ENCODE measurements at places on chromosomes 7 and 10.

GRCh38 chr10:3290550-3290949 lies 118.0 kb upstream of the PITRM1 start:
- no peak for DNase-seq

GRCh38 chr10:84076540-84077195 lies 62.6 kb upstream of the GHITM start:
- no peak for DNase-seq

DNA sequence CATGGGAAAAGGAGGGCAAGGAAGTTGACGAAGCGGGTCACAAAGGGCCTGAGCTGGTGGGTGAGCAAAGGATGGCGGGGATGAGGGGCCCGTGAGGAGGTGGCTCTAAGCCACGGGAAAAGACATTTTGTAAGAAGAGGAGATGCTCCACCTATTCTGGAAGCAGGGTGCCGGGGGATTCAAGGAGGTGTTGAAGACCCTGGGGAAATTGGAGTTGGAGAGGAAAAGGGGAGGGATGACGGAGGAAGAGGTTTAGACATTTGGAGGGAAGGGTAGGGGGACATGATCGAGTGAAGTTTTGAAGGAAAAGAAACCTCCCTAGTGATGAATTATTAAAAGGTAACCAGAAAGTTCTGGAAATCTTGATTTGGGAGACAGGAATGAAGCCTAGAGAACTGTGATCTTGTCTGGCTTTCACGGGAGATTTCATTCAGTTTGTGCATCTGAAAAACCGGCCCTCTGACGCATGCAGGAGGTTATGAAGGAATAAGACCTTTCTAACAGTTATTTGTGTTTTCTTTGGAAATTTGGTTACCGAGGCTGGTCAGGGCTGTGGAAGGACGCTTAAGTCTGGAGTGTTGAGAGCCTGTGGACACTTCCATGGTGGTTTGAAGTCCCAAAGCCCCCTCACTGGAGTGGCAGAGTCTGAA lies 1.4 kb downstream of the SMO start:
- DNase-seq, result no peak

GRCh38 chr10:118324140-118324539 lies 18.0 kb downstream of the FAM204A start:
- DNase-seq, result no peak

DNA sequence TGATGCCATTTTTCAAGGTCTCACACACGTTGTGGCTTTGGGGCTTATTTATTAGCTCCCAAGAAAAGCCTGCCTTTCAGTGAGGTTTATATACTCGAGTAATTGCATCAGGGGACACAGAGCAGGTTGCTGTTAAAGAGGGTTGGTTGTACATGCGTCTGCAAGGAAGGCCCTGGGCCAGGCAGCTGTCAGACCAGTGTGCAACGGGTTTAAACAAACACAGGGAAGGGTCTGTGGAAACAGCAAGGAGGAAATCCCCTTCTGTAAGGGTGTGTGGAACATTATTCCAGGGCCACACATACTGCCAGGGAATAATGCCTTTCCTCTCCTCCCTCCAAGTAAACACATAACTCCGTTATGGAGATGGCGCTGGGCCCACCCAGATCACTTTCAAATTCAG lies 1.7 kb upstream of the CHST15 start:
- no peak for DNase-seq
